ENCODE measurements at places on chromosomes 1 and 21.

- no peak for DNase-seq
Observed at GRCh38 chr1:150387200-150387599, 23.3 kb downstream of the RPRD2 start.

DNA sequence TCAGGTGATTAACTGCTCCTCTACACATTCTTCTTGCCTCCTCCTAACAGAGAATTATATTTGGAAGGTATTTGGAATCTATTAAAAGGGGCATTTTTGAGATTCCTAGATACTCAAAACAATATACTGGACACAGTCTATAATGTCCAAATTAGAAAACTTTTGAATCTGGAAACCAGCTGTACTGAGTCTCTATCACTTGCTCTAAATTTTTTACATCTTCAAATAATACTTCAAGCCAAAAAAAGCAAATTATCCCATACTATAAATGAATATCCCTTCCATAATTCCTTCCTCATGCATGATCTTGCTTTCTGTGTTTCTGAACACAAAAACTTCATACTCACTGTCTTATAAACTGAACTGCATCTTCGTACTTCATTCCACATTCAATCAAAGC is 28.5 kb downstream of the PTP4A2 start:
- no peak for DNase-seq

- DNase-seq: no peak
Observed at GRCh38 chr1:1166642-1167397, 6.9 kb upstream of the TTLL10 start.

DNA sequence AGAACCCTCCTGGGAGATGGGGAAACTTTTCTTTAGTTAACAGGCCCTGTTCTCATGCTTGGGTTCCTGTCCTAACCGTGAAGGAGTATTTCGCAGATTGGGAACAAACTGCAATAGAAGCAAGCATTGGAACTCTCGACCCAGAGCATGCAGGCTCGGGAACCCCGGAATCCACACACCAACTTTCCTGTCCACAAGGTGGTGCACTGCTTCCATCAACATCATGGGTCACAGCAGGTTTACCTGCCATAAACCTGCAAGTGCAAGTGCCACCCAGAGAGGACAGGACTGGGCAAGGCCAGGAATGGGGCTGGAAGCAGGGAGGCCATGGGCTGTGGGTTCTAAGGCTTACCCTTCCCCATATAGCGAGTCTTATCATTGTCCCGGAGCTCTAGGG is 6.9 kb downstream of the ENO1 start:
- DNase-seq: no peak

DNA sequence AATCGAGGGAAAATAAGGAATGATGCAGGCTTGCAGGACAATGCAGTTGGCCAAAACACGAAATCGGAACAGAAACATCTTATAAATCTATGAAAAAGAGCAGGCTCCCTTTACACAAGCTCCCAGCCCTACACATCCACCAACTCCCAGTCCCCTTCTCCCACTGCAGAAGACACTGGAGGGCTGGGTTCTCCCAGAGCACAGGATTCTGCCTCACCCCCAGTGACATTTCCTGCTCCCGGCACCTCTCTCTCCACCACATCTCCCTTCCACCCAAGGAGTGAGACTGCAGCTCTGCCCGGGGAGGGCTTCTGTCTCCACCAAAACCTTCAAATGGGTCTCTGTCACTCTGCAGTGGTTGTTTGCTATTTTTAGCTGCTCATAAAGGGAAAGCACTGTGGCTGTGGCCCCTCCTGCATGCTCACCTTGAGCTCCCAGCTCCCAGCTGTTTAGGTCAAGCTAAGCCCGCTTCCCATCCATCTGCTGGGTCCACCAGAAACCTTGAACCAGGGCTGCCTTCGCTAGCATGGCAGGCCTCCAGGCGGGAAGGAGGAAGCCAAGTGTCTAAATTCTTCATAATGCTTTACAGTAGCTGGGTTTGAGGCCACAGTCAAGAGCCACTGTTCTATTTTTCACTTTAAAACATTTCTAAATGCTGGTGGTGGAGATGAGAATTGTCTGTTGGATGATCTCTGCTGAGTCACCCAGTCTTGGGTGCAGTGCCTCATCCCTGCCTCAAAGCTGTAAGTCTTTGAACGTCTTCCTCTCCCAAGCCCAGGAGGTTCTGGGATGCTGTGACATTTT is 3.3 kb upstream of the C2CD2 start:
- DNase-seq: no peak

DNA sequence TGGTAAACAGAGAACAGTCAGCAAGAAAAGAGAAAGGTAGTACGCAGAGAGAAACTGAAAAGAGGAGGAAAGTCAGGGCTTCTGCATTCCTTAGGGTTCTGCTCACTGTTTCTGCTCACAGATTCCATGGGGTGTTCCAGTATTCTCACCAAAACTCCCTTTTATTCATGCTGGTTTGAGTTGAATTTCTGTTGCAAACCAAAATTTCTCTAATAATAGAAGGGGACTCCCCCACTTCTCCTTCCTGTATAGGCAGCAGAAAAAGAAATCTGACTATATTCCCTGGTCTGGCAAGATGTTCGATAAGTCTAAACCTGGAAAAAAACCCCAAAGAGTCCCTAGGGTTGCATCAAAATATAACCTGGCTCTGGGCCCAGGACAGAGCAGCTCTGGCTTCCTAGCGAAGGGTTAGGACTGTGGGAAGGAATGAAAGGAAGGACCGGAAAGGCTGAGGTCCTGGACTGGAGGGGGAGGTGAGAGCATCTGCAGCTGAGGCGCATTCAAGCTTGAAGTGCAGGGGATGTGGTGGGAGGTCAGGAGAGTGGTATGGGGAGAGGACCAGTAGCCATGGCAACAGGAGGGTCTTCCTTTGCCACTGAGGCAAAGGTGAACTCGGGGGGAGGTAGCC is 18.8 kb upstream of the RGS16 start:
- DNase-seq: no peak

- DNase-seq: no peak
Observed at GRCh38 chr1:164682570-164682969, 123.6 kb downstream of the PBX1 start.

- no peak for DNase-seq
Observed at GRCh38 chr1:55005351-55006140, 6.8 kb downstream of the BSND start.

- peak; percentile 10 for DNase-seq
Observed at GRCh38 chr1:21869620-21870121, 57.6 kb downstream of the LDLRAD2 start.

DNA sequence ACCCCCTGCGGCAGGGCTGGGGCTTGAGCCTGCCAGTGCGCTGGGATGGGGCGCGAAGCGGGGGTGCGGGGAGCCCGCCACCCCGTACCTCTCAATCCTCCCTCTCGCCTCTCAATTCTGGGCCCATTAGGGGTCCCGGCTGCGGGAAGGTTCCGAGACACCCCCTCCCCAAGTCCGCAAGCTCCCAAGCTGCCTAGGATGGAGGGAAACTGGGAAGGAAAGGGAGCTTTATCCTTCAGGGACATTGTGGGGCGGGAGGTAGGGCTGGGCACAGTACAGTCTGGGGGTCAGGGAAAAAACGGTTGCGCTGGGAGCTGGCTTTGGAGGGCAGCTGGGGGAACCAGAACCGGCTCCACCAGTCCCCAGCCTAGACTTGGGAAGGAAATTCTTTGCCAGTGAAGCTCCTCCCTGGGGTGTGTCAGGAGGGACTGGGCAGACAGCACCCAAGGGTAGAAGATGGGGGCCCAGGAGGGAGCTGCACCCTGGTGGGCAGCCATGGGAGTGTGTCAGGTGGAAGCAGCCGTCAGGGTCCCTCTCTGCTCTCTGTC is 904 bp downstream of the GJB3 start:
- no peak for DNase-seq

DNA sequence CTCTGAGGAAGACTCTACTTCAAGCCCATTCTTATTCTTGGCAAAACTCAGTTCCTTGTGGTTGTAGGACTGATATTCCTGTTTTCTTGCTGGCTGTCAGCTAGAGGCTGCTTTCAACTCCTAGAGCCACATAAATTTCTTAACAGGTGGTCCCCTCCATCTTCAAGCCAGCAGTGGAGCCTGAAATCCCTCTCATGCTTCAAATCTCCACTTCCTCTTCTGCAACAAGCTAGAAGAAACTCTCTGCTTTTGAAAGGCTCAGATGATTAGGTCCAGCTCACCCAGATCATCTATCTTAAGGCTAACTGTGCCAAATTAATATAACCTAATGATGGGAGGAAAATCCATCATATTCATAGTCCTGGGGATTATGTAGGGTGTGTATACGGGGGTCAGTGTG is 43.2 kb upstream of the CD34 start:
- DNase-seq: no peak

GRCh38 chr1:47508702-47509431 is 71.0 kb downstream of the FOXD2 start:
- DNase-seq: no peak

GRCh38 chr1:199101139-199101538 is 462.3 kb downstream of the PTPRC start:
- no peak for DNase-seq

- no peak for DNase-seq
Observed at GRCh38 chr1:207286786-207287468, 34.6 kb upstream of the CD55 start.

- DNase-seq: no peak
Observed at GRCh38 chr1:214199585-214199984, 81.4 kb upstream of the SMYD2 start.

DNA sequence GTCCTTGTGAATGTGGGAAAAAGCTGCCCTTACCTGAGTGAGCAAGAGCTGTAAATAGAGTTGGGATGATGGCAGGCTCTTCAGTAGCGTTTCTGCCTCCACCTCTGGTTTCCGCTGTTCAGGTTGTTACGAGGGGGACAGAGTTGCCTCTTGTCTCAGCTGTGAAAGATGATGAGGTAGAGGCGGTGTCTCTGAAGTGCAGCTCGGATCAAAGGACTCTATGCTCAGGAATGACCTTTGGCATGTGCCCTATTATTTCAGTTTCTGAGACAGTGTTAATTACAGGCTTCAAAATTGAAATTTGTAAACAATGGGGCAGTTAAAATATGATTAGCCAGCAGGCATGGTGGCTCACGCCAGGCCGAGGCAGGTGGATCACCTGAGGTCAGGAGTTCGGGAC is 70.3 kb downstream of the VPS26C start:
- no peak for DNase-seq

GRCh38 chr1:247115545-247115944 is 11.4 kb upstream of the ZNF669 start:
- no peak for DNase-seq

GRCh38 chr1:104665300-104665699 is 915.6 kb downstream of the AMY1C start:
- no peak for DNase-seq

GRCh38 chr1:15598436-15598835 is 13.6 kb upstream of the AGMAT start:
- no peak for DNase-seq

- DNase-seq: no peak
Observed at GRCh38 chr1:40955266-40955665, 24.2 kb upstream of the CTPS1 start.

DNA sequence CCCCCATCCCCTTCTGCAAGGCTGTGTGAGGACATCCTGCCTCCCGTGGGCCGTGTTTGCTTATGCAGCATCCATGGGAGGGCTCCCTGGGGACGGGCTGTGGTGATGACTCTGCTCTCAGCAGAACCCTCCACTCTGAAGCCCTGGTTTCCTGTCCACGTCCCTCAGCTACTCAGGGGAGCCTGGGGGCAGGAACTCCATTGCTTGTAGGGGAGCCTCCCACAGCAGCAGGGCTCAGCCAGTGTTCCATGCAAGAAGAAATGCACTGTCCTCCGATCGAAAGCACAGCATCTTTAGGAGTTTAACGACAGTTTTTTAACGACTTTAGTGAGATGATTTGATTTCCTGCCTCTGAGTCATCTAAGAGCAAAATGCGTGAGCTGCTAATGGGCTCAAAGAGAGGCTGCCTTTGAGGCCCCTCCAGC is 8.3 kb upstream of the KCNAB2 start:
- no peak for DNase-seq

GRCh38 chr1:68321084-68321685 is 88.9 kb upstream of the WLS start:
- DNase-seq: peak; percentile 33

DNA sequence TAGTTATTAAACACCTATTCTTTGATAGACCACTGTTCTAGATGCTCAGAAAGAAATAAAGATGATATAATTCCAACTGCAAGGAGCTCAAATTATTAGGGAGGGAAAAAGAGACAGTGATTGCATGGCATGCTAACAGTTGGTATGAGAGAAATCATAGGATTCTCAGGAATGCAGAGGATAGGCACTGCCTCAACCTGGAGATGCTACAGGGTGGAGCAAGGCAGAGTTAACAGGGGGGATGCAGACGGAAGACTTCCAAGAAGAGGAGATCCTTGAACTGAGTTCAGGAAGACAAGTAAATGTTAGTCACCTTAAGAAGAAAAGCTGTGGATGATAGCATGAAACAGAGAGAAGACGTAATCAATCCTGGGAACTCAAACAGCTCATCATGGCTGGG is 123.7 kb downstream of the DAB1 start:
- no peak for DNase-seq

DNA sequence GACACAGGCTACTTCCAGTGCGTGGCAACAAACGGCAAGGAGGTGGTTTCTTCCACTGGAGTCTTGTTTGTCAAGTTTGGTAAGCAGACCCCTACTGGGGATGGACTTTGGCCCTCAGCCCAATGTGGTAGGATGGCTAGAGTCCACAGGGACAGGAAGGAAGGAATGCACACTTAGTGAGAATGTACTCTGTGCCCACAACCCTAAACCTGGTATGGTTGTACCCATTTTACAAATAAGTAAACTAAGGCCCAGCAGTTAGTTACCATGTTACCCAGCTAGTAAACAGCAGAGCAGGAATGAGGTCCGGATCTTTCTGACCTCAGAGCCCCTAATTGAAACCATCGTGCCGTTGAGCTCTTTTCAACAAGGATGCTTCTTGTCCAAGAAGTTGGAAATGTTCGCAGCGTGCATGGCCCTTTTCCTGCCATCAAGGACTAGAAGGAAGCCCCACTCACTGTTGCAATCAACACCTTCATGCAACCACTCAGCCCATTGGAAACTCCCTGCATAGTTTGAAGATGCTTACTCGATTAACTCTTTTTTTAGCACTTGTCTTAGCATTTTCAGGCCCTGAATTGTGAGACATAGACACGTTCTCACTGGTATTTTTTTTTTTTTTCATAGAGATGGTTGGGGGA is 153.4 kb upstream of the UBE2U start:
- DNase-seq: no peak

GRCh38 chr21:39630827-39631226 is 18.1 kb downstream of the B3GALT5 start:
- DNase-seq: no peak

Data from G401 (cell line).